ENCODE measurements at places on chromosomes 11 and 22. TPM values are rescaled to one million over a fixed set of nuclear protein-coding genes. Genes with fewer than 3 reads are reported as not detected.

ADAMTS15 gene
- 7.5 TPM for total RNA-seq

HTATIP2 gene
- total RNA-seq = 193 TPM

MIF gene
- total RNA-seq = 477 TPM

TRIM48 gene
- total RNA-seq = not detected

GTSE1 gene
- total RNA-seq = 29.8 TPM

TIGD3 gene
- 0.60 TPM for total RNA-seq

CCDC87 gene
- total RNA-seq = 0.54 TPM

TRIM29 gene
- 11.1 TPM for total RNA-seq

OR52I1 gene
- not detected for total RNA-seq

FGF19 gene
- 0.03 TPM for total RNA-seq

TSGA10IP gene
- total RNA-seq = not detected

MFNG gene
- total RNA-seq = 1.4 TPM

HOATZ gene
- total RNA-seq = not detected

HPX gene
- 0.25 TPM for total RNA-seq

OR51B2 gene
- total RNA-seq = not detected

PKP3 gene
- 39.9 TPM for total RNA-seq

OR6Q1 gene
- not detected for total RNA-seq

PATE2 gene
- not detected for total RNA-seq

MN1 gene
- total RNA-seq = 4.0 TPM

IL18 gene
- 101 TPM for total RNA-seq

SERHL2 gene
- 0.25 TPM for total RNA-seq

BACE1 gene
- 8.4 TPM for total RNA-seq

ANGPTL5 gene
- total RNA-seq = 0.05 TPM

MRGPRX4 gene
- total RNA-seq = not detected

KRTAP5-1 gene
- not detected for total RNA-seq
